Vagina (tissue), 2 donors: ENCODE measurements at places on chromosomes 12 and 14.

GRCh38 chr12:107448198-107448597, 237.4 kb upstream of the PWP1 start:
- no peak overlapping the region for H3K27ac ChIP-seq
- no peak for DNase-seq
- H3K27me3 ChIP-seq, result no peaks in the 10 kb centered on the region
- H3K4me1 ChIP-seq, result no peaks in the 10 kb centered on the region

DNA sequence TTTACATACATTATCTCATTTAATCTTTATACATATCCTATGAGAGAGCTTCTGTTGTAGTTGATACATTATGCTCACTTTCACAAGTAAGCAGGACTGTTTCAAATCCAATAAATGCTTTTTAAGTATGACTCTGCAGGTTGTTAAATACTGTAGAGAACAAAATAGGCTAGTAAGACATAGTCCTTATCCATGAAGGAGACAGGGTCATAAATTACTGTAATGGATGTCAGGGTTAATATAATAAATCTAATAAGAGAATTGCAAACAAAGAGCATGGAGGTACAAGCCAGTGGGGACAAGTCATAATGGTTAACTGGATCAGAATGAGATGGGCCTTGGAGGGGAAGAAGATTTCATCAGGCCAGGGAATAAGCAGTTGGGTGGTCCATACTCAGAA, 303.8 kb upstream of the RGS6 start:
- no peaks in the 10 kb centered on the region for H3K36me3 ChIP-seq
- H3K4me3 ChIP-seq, result no peak overlapping the region
- no peaks in the 10 kb centered on the region for H3K27me3 ChIP-seq
- H3K27ac ChIP-seq, result no peak overlapping the region

DNA sequence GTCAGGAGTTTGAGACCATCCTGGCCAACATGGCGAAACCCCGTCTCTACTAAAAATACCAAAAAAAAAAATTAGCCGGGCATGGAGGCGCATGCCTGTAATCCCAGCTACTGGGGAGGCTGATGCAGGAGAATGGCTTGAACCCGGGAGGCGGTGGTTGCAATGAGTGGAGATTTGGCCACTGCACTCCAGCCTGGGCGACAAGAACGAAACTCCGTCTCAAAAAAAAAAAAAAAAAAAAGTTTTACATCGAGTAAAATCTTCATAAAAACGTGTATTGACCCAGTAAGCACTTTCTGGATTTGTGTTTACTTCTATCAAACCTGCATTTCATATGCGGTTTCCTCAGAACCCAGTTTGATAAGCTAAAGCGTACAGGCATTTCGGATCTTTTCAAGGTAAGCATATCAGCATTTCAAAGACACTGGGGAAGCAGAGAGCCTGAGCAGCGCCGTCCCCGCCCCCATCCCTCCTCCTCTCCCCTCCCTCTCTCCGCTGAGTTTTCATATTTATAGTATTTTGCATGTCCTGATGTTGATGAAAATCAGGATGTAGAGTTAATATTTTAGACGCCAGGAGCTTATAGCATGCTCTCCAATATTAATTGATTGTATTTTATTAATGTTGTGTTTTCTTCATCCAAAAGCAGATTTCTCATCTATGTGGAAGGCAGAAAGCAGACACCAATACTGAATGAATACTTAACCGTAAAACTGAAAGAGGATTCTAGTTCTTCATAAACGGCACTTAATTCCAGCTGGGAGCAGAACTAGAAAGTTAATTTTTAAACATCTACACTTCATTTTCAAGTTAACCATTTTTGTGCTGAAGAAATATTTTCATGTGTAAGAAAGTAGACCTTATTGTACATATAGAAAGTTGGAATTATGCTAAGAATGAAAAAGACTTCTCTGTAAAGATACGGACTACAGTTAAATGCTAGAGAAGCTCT, 9.2 kb upstream of the HIP1R start:
- H3K36me3 ChIP-seq, result no peaks in the 10 kb centered on the region
- H3K4me1 ChIP-seq, result no peaks in the 10 kb centered on the region
- H3K4me3 ChIP-seq, result peak overlapping the region; percentile 11
- H3K27me3 ChIP-seq, result no peaks in the 10 kb centered on the region
- H3K27ac ChIP-seq, result no peak overlapping the region
- no peak for DNase-seq

DNA sequence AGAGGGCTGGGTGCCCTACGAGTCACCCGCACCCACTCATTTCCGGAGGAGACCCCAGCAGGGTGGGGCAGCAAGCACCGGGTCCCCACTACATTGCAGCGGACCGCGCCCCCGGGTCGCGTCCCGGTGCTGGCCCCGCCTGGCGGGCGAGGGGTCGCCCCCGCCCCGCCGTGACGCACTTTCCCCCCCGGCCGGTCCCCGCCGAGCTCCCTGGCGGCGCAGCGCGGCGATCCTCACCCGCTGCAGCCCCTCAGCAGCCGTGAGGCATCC, 106.1 kb downstream of the PRICKLE1 start:
- H3K4me1 ChIP-seq, result peaks cover 27% of the 10 kb centered on the region
- no peaks in the 10 kb centered on the region for H3K27me3 ChIP-seq
- DNase-seq, result peak; percentile 84
- H3K4me3 ChIP-seq, result peak overlapping the region; percentile 58

DNA sequence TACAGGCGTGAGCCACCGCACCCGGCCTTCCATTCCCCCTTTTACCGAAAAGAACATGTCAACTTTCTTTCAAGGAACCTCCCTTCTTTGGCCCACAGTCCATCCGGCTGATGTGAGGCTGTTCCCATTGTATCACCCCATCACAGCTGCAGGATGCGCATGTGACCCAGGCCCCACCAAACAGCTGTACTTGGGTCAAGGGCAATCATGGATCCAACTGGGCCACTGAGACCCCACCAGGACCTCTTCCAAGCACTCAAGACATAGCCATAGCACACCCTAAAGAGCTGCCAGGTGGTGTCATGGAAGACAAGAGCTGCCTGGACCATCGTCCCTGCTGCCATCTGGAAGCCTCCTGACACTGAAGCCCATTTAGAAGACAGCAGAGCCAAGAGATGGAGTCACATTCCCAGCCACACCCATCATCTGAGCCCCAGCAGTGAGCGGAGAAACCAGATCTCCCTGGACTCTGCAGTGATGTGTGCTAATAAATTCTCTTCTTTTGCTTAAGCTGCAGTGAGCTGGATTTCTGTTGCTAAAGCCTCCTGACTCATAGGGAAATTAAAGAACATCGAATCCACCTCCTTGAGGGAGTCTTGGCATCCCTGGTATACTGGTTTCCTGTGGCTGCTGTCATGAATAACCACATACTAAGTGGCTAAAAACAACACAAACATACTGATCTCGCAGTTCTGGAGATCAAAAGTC, 105.6 kb downstream of the KSR2 start:
- H3K27me3 ChIP-seq, result no peaks in the 10 kb centered on the region
- no peaks in the 10 kb centered on the region for H3K4me1 ChIP-seq
- H3K36me3 ChIP-seq, result no peaks in the 10 kb centered on the region
- H3K4me3 ChIP-seq, result no peak overlapping the region

- H3K4me3 ChIP-seq, result no peak overlapping the region
- H3K27me3 ChIP-seq, result no peaks in the 10 kb centered on the region
- H3K27ac ChIP-seq, result no peak overlapping the region
Measured at GRCh38 chr12:104164634-104165033, 26.6 kb upstream of the NFYB start.
